Posterior cingulate gyrus (tissue), 11 donors: ENCODE measurements at places on chromosomes 5 and 9.

DNA sequence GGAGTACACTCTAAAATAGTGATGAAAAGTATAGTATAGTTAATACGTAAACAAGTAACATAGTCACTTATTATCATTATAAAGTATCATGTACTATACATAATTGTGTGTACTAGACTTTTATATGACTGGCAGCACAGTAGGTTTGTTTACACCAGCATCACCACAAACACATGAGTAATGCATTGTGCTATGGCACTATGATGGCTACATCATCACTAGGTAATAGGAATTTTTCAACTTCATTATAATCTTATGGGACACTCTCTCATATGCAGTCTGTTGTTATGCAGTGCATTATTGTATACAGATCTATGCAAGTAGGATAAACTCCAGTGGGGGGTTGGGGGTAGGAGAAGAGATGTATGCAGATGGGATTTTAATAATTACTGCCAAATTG lies 52.7 kb upstream of the ELL2 start:
- DNase-seq = no peak

DNA sequence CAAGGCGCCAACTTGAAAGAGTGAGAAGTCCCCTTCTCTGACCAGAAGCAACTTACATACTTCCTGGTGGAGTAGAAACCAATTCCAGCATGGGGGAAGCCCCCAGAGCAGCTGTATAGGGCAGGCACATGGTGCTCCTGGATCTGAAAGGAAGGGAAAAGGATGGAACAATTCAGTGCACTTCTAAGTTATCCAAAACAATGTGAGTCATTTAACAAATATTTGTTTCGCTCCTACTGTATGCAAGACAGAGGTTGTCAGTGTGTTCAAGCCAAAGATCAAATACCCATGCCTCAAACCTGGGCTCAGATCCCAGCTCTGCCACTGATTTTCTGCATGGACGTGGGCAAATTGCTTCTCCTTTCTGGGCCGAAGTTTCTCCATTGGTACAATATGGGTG lies 67.1 kb downstream of the LHX2 start:
- DNase-seq = no peak

- DNase-seq = no peak
These were observed 12.0 kb upstream of the IFNA1 start for GRCh38 chr9:21428235-21428634.

DNA sequence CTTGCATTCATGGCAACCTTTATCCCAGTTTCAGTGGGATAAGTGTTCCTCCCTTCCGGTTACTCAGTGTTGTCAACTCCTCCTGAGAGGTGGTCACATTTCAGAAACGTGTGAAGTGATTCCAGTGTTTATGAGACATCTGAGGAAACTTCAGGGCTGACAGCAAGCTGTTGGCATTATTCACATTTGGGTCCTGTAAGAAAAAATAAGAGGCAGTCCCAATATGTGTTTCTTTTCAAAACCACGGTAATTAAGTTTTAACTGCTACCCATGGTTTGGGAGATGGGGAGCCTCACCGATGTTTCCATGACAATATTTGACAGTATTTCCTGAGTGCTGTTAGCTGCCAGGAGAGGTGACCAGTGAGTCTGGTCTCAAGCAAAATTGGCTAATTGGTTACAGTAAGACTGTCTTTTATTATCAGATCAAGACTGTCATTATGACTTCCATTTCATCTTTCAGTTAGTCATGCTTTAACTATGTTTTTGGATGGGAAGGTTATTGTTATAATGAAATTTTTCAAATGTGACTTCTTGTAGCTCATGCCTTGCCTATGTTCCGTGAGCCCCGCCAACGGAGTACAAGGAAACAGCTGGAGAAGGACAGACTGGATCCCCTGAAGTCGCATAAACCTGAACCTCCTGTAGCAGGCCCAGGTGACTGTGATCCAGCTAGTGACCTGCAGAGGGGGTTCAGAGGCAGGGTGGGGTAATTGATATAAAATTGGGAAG lies 115.3 kb downstream of the GDNF start:
- no peak for DNase-seq

- DNase-seq = no peak
These were observed 79.9 kb downstream of the VPS13A start for GRCh38 chr9:77257275-77257674.

DNA sequence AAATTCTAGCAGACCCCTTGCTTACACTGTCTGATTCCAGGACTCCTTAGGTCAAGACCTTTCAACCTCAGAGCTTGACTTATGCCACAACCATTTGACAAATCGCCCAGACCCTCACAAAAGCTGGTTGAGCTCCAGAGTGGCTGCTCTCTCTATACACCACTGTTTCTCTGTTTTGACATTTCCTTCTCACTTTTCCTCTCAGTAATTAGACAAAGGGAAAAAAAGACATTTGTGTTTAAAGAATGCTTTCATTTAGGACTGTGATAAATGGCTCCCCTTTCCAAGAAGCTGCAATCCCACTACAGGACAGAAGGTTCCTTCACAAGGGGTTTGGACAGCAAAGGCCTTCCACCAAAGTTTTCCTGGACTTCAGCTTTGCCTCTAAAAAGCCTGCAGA lies 601.3 kb downstream of the NR2F1-AS1 start:
- no peak for DNase-seq

GRCh38 chr5:15238006-15238405 lies 262.0 kb upstream of the FBXL7 start:
- no peak for DNase-seq

- DNase-seq = no peak
These were observed 83.7 kb upstream of the TMED7 start for GRCh38 chr5:115709585-115709984.

GRCh38 chr5:93364378-93364777 lies 216.6 kb downstream of the NR2F1-AS1 start:
- no peak for DNase-seq

DNA sequence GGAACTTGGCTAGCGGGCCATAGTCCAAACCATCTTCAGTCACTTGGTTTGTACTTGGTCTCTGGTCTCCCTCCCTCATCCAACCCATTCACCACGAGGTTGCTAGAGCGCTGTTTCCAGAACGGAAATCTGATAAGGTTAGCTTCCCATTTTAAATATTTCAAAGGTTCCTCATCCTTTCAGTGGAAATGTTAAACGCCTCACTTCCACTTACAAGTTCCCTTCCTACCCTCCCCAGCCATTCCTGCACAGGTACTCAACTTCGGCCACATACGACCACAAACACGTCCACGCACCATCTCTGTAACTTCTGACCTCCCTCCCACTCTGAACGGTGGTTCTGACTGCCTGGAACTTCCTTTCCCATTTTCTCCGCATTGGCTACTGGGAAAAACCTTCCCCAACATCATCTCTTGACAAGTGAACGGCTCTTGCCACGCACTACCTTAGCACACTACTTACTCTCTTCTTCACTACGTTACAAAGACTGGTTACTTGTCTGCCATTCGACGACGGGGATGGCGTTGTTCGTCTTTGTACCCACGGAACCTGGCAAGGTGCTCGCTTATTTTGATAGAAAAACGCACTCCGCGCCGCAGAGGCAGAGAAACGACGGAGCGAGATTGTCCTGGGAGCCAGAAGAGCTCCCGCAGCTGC lies 629 bp downstream of the CCNH start:
- DNase-seq = no peak

GRCh38 chr5:114726131-114726530 lies 364.3 kb downstream of the KCNN2 start:
- DNase-seq = no peak

DNA sequence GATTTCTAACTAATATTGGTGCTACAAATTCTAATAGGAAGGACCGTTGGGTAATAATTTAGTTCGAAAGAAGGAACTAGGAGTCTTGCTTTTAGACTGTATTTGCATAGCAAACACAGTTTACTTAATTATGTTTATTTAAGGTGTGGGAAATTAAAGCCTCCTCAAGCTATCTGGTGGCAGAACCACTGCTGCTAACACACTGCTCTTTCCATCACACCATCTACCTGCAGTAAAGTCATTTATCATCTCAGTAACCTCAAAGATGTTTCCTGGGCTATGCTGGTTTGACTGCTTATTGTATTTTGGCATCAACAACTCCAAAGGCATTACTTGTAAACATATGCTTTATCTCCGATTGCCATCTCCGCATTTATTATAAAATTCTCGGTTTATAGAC lies 114.3 kb downstream of the DEPDC1B start:
- DNase-seq = no peak
